ENCODE measurements at places on chromosomes 2 and 18.

DNA sequence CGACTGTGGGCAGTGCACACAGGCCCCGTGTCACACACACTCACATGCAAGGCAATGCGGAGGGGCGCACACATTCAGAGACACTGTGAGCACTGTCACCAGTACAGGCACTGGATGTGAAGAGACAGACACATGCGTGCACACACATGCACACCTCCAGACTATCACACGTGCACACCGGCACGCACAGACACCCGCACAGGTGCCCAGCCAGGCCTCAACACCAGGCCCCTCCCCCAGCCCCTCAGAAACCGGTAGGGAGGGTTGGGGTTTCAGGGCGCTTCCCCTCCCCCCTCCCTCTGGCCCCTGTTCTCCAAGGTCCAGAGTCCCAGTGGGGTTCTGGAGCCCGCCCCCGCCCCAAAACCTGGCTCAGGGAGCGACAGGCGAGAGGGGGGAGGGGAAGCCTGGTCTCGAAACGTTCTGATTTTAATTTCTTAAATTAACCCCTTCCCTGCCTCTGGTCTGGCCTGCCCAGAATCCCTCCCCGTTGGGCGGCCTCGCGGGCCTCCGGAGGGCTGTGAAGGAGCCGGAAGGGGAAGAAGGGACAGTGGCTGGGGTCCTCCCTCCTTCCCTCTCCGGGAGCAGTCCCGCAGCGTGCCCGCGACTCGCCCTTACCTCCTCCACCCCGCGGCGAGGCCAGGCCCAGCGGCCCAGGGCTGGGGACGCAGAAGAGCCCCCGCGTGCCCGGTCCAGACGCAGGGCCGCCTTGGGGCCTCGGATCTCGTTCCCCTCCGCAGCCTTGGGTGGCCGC is 558 bp downstream of the FBXO41 start:
- no peak for DNase-seq

DNA sequence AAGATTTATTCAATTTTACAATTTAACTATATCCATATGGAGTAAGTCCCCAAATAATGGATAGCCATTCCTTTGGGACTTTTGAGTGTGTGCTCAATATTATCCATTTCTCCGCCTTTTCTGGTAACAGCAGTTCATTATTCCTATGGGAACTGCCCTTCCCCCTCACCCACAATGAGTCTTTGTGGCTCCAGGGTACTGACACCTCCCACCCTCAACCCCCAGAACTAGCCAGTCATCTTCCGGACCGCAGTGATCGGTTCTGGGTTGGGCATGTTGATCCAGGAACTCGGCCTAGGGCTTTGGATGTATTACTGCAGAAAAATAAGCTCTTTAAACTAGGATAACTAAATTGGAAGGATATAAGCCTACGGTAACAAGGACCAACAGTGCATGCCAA is 45.4 kb upstream of the CCDC150 start:
- DNase-seq = no peak

- DNase-seq = no peak
Measured at GRCh38 chr2:28696261-28696660, 55.4 kb upstream of the PPP1CB start.

DNA sequence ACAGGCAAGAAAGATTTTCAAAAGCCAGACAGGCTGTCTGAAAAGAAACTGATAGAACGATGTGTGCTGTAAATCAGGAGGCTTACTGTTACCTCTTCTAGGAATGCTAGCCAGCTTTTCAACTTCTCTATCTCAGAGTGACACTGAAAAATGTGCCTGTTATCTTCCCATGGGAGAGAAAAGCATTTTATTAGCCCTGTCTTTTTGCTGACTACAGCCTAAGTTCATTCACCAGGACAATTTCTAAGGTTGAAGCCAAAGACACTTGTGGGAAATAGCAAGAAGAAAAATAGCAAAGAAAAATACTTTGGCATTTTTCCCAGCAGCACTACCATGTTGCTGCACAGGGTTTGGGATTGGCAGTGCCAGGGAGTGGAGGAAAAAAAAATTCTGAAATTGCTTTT is 34.0 kb downstream of the ABCB11 start:
- no peak for DNase-seq
